ENCODE measurements at places on chromosomes 3 and 15.

DNA sequence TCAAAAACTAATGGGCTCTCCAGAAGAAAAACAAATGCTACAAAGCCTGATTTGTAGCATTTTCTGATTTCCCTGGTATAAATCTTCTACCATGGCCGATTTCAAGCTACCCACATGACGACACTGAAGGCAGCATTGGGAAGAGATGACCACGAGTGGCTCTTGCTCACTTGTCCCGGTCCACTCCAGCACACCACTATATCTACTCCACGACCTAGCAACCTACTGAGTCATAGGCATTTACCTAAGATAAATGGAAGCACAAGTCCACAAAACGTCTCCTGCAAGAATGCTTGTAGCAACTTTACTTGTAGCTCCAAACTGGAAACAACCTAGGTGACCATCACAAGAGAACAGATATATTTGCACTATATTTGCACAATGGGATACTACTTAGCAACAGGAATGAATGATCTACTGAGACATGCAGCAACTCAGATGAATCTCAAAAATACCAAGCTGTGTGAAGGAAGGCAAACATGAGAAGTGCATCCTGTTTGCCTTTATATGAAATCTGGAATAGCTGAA lies 60.8 kb upstream of the HES1 start:
- no peak for DNase-seq

GRCh38 chr3:169666376-169667165 lies 3.1 kb upstream of the MECOM start:
- no peak for DNase-seq

DNA sequence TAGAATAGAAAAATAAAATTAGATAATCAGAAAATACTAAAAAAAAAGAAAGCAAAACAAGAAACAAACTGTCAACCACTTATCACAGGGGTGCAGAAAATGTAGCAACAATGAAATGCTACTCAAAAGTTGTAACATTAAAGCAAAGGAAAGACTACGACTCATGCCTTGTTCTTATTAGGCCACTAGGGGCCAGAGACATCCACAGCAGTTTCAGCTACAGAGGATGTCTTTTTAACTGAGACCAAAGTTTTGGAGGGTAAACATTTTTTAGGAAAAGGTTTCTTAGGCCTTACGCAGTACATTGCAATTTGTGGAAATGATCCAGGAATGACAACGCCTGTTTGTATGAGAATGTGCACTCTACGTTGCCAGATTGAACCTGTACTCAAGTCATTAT lies 15.4 kb upstream of the CADM2 start:
- no peak for DNase-seq

GRCh38 chr3:18069568-18069967 lies 327.1 kb upstream of the TBC1D5 start:
- no peak for DNase-seq

GRCh38 chr3:145124900-145125678 lies 1035.9 kb downstream of the PLOD2 start:
- peak; percentile 30 for DNase-seq

- peak; percentile 38 for DNase-seq
These were observed 21.2 kb downstream of the NGRN start for GRCh38 chr15:90286678-90287077.

- no peak for DNase-seq
These were observed 29.9 kb upstream of the FLNB start for GRCh38 chr3:57978316-57978715.

- DNase-seq = peak; percentile 67
These were observed 105.5 kb downstream of the NLGN1 start for GRCh38 chr3:173502983-173503568.

GRCh38 chr3:39134305-39134704 lies 19.1 kb downstream of the CSRNP1 start:
- no peak for DNase-seq

DNA sequence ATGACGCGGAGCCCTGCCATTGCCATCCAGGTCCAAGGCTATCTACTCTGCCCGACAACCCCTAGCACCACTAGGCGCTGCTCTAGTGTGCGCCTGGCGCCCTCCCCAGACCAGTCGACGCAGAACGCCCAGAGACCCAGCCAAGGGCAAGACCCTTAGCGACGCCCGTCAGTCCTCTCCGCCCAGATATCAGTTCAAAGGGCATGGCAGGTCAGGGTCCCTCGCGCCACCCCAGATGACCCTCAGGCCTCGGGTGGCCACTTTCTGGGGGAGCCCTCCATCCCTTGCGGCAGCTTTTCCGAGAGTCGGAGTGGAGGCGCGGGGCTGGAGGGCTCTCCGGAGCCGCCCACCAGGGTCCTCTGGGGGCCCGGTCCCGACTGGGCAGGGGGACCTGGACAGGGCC lies 371 bp upstream of the CLSTN2 start:
- DNase-seq = no peak

DNA sequence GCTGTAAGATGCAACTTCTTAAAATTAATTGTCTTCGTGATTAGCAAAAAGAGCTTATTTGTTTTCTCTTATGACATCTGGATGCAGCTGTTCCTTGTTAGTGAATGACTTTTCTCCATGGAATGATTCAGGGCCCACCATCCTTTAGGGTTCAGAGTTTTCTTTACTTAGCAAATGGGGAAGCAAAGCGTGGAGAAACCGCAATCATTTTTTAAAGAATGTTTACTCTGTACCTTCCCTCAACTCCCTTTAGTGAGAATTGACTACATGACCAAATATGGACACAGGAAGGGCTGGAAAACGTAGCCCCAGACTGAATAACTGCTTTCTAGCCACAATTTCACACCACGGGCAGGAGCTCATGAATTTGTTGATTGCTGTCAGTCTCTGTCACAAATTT lies 130.1 kb downstream of the EDEM1 start:
- DNase-seq = peak; percentile 63

GRCh38 chr3:30347679-30348216 lies 258.7 kb upstream of the TGFBR2 start:
- peak; percentile 93 for DNase-seq

DNA sequence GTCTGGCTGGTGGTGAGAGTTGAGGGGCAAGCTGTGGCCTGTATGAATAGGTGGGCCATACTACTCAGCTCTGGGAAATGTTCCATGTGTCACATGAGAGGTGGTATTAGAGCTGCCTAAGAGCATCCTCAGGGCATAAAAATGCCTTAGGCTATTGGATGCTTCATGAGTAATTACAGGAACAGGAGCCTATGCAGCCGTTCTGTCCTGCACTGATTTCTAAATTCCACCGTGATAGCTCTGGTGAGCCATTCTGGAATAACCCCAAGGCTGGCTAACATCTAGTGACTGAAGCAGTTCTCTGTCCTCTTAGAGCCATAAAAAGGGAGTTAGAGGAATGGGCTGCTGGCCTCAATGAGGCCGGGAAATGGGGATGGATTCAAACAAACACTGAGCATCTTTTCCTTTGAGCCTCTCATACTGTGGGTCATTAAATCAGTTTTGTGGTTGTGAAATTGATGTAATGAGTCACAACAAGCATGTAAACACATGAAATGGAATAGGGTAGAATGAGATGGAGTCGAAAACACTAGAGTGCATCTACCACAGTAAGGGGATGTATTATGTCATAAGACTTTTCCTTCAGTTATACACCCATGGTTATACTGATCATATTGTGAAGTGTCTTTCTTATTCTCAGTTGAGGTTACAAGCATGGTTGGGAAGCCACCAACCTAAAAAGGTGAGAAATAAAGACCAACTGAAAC lies 41.0 kb downstream of the DGKG start:
- DNase-seq = no peak

- DNase-seq = no peak
These were observed 125.8 kb downstream of the ERC2 start for GRCh38 chr3:56342475-56342874.

- DNase-seq = no peak
These were observed 41.4 kb upstream of the THBS1 start for GRCh38 chr15:39539466-39539865.

GRCh38 chr3:39814007-39814406 lies 4.6 kb downstream of the MYRIP start:
- DNase-seq = peak; percentile 64

GRCh38 chr3:169260296-169260695 lies 403.2 kb downstream of the MECOM start:
- DNase-seq = peak; percentile 53

GRCh38 chr15:70374096-70374495 lies 276.4 kb upstream of the TLE3 start:
- no peak for DNase-seq

- DNase-seq = peak; percentile 6
These were observed 51.4 kb upstream of the CHMP2B start for GRCh38 chr3:87175732-87176131.

GRCh38 chr3:5809586-5810246 lies 622.2 kb downstream of the EDEM1 start:
- no peak for DNase-seq

DNA sequence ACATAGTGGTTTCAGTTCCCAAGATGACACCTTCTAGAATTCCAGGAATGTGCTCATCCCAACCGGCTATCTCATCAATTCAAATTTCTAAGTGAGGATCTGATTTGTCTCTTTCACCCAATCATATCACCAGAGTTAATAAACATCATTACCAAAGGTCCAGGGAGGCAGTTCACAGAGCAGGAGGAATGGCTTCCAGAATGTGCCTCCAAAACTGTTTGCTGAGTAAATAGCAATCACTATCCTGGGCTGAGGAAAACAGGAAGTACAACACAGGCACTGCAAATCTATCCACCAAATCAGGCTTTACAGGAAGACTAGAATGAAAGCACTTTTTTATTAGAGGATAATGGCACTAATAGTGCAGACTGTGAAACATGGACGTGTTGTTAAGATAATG lies 61.5 kb downstream of the OSBPL10 start:
- no peak for DNase-seq

DNA sequence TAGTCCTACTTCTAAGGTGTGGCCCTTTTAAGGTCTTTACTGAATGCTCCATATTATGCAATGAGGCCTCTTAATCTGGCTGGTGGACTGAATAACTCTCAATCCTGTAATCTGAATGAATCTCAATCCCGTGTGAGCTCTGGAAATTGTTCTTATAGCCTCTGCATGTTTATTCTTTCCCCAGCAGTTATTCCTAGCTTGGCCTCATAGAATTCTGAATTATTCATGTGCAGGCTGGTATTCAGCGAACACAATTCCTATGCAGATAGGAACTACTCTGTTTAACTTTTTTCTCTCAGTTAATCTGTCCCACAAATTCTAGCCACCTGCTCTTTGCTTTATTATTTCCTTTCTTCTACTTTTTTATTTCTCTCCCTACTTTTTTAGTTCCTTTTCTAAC lies 44.3 kb upstream of the XRN1 start:
- DNase-seq = no peak

DNA sequence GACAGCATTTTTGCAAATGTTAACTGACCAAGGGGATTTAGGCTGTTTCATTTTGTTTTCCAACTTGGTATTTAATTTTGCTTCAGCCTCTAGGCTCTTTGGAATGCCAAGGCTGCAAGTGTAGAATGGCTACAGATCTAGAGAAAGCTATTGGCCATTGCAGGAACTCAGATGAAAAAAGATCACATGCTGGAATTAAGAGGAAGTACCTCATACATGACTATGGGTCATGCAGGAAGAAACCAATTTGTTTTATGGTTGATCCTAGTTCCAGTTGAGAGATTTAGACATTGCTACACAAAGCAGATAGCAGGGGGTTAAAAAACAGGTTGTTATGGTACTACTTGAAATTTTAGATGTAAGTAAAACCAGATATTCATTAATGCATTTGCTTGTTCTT lies 12.7 kb upstream of the CLDN16 start:
- no peak for DNase-seq

- DNase-seq = peak; percentile 11
These were observed 102.7 kb upstream of the UMPS start for GRCh38 chr3:124627501-124627908.

GRCh38 chr3:74845081-74845480 lies 230.6 kb upstream of the CNTN3 start:
- DNase-seq = peak; percentile 55

DNA sequence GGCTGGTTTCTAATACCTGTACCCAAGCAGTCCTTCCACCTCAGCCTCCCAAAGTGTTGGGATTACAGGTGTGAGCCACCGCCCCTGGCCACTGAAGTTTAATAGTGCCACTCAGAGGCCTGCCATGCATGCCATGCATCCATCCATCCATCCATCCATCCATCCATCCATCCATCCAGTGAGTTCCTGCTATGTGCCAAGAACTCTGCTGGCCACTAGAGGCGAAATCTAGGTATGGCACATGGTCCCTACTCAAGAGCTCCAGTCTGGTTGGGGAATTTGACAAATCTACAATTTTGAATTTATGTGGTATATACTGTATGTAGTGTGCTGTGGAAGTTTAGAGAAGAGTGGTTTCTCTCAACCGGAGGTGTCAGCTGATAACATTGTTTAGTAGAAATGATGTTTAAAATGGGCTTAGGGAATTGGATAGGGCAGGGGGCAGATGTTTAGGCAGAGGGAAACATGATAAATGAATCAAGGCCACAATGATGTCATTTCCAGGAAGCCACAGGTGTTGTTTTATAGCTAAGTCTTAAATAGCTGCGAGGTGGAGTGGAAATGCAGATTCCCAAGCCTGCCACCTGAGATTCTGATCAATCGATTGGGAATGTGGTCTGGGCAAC lies 384.4 kb upstream of the C2CD4B start:
- DNase-seq = no peak

- DNase-seq = no peak
These were observed 184.4 kb upstream of the LPP start for GRCh38 chr3:187969581-187969950.

- DNase-seq = no peak
These were observed 143.1 kb upstream of the ARRDC4 start for GRCh38 chr15:97817276-97817890.

GRCh38 chr3:182342252-182342651 lies 451.1 kb upstream of the ATP11B start:
- no peak for DNase-seq

GRCh38 chr3:42830437-42831320 lies 21.4 kb downstream of the ACKR2 start:
- DNase-seq = peak; percentile 11

DNA sequence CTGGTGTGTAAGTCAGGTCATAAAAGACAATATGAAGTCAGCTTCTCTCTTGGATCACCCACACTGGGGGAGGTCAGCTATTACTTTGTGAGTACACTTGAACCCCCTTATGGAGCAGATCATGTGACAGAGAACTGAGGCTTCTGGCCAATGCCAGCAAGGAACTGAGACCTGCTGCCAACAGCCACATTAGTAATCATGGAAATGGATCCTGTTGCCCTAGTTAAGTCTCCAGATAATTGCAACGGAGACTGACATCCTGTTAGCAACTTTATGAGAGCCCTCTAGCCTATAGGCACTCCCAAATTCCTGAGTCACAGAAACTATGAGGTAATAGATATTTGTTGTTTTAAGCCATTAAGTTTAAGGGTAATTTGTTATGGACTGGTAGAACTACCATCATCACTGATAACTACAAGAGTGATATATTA lies 110.4 kb upstream of the GMNC start:
- DNase-seq = no peak

DNA sequence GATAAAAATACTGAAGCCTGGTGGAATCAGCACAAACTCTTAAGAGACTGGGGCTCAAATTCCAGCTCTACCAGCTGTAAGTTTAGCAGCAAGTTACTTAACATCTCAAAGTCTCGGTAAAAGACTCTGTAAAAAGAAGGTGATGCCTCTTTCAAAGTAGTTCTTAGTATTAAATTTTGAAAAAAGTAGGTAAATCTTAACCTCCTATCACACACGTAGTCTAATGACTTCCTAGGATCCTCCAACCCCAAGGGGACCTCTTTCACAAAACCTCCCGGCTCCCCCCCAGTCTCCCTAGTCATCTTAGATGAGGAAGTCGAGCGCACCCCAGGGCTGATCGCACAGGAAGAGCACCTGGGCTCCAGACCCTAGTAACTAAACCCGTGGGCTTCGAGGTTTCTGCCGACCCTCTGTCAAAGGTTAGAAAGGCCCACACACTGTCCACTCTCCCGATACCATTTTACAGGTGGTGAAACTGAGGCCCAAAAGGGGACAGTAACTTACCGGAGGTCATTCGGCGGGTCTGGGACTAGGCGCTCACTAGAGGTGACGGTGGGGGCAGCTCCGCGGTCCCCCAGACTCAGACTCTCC lies 427 bp downstream of the MBD4 start:
- no peak for DNase-seq
